ENCODE measurements at places on chromosomes 1 and 21. TPM values are rescaled to one million over a fixed set of nuclear protein-coding genes. Genes with fewer than 3 reads are reported as not detected.

Gene UBASH3A
- 86.0 TPM for total RNA-seq

Gene CYP4A11
- not detected for total RNA-seq

Gene AKR7A3
- total RNA-seq, result 1.4 TPM

Gene SHE
- 0.05 TPM for total RNA-seq

Gene NMNAT2
- not detected for total RNA-seq

Gene KCNT2
- not detected for total RNA-seq

Gene PLEKHA6
- 1.9 TPM for total RNA-seq

Gene SPRR5
- not detected for total RNA-seq

Gene TACSTD2
- total RNA-seq, result 0.07 TPM

Gene NBPF4
- 0.97 TPM for total RNA-seq

- H3K36me3 ChIP-seq, result peaks cover 26% of the 10 kb centered on the region
- peak; percentile 84 for DNase-seq
These were observed 11.4 kb downstream of the BTBD19 start for GRCh38 chr1:44819608-44820327.

GRCh38 chr1:6184083-6184783 is 4.1 kb upstream of the CHD5 start:
- peaks cover 34% of the 10 kb centered on the region for H3K36me3 ChIP-seq
- DNase-seq, result no peak
- peaks cover 16% of the 10 kb centered on the region for H3K27me3 ChIP-seq
- H3K4me3 ChIP-seq, result no peak overlapping the region
- peaks cover 15% of the 10 kb centered on the region for H3K4me1 ChIP-seq
- no peak overlapping the region for H3K27ac ChIP-seq

DNA sequence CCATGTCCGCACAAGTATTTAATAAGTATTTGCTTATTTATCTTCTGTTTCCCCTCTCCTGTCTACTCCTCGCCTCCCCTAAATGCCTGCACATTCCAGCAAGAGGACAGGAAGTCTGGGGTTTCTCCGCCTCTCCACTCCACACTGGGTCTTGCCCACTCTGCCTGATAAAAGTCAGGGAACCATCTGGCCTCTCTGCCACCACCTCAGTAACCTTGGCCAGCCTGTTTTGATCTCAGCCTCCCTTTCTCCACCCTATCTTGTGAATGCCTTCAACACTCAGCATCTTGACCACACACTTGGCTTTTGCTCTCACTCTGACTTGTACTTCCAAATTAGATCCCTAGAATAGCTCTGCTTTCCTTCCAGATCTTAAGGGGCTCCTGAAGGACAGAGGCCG is 165.3 kb upstream of the UBE2U start:
- no peak for DNase-seq
- no peak overlapping the region for H3K4me3 ChIP-seq
- no peaks in the 10 kb centered on the region for H3K4me1 ChIP-seq

GRCh38 chr1:54600947-54601721 is 22.2 kb downstream of the FAM151A start:
- no peaks in the 10 kb centered on the region for H3K27me3 ChIP-seq
- no peak overlapping the region for H3K4me3 ChIP-seq
- H3K4me1 ChIP-seq, result peaks cover 5% of the 10 kb centered on the region
- H3K27ac ChIP-seq, result no peak overlapping the region
- no peaks in the 10 kb centered on the region for H3K36me3 ChIP-seq

GRCh38 chr1:9689971-9690381 is 38.4 kb downstream of the PIK3CD start:
- peaks cover 58% of the 10 kb centered on the region for H3K4me1 ChIP-seq
- H3K27ac ChIP-seq, result peak overlapping the region; percentile 90
- peaks cover 43% of the 10 kb centered on the region for H3K36me3 ChIP-seq
- no peaks in the 10 kb centered on the region for H3K27me3 ChIP-seq
- H3K4me3 ChIP-seq, result peak overlapping the region; percentile 81
- no peak for DNase-seq

GRCh38 chr1:115991909-115992308 is 15.6 kb downstream of the SLC22A15 start:
- H3K4me3 ChIP-seq, result no peak overlapping the region
- H3K36me3 ChIP-seq, result no peaks in the 10 kb centered on the region
- H3K27ac ChIP-seq, result no peak overlapping the region
- no peak for DNase-seq

DNA sequence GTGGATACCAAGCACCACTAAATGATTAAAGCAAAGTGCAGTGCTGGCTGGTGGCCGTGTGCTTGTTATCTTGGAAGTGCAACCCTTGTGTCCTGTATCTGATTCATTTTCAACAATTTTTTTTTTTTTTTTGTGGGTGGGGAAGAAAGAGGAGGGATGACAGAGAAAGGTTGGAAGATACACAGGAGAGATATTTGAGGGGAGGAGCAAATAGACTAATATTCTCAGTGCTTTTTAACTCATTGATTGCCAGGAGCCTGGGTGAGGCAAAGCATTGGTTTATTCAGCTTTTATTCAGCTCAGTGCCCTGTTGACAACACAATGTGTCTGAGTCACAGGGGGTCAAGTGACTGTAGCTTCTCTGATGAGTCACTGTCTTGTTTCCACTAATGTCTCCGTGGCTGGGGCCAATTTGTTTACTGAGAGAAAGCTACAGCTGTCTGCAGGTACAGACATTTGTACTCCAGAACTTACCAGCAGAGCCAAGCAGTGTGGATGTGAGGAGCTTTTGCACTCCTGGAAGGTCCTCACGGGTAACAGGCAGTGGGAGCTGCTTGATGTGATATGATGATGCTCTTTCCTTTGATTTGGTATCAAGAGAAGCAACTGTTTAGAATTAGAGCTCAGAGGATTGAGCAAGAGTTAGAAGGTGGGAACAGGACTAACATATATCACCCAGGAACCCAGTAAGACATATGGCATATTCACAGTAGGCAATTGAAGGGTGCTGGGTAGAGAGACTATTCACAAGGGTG is 23.6 kb upstream of the DNM3 start:
- peak; percentile 20 for DNase-seq
- H3K36me3 ChIP-seq, result no peaks in the 10 kb centered on the region
- H3K27me3 ChIP-seq, result no peaks in the 10 kb centered on the region
- no peak overlapping the region for H3K4me3 ChIP-seq

- peaks cover 22% of the 10 kb centered on the region for H3K27me3 ChIP-seq
- no peak for DNase-seq
- no peaks in the 10 kb centered on the region for H3K36me3 ChIP-seq
- no peak overlapping the region for H3K27ac ChIP-seq
- H3K4me3 ChIP-seq, result no peak overlapping the region
- peaks cover 2% of the 10 kb centered on the region for H3K4me1 ChIP-seq
These were observed 35.6 kb upstream of the GRHL3 start for GRCh38 chr1:24283326-24284155.

DNA sequence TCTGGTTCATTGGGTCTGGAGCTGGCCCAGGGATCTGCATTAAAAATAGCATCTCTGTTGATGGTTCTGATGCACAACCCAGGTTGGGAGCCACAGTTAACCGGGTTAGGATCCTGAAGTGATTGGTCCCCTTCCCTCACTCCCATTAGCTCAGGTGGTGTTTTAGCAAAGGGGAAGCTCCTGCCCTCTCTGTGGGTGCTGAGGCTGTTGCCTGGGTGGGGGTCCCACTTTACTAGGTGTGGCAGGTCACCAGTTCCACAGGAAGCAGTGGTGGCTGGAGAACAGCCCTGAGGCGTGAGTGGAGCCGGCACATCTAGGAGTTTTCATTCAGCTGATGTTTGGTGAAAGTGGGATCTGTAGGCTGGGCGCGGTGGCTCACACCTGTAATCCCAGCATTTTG is 86.5 kb downstream of the MAN1C1 start:
- H3K27ac ChIP-seq, result no peak overlapping the region
- peaks cover 46% of the 10 kb centered on the region for H3K27me3 ChIP-seq
- DNase-seq, result no peak
- H3K4me1 ChIP-seq, result peaks cover 21% of the 10 kb centered on the region
- H3K36me3 ChIP-seq, result no peaks in the 10 kb centered on the region
- no peak overlapping the region for H3K4me3 ChIP-seq

GRCh38 chr21:15026370-15026769 is 38.4 kb downstream of the NRIP1 start:
- H3K27me3 ChIP-seq, result no peaks in the 10 kb centered on the region
- no peaks in the 10 kb centered on the region for H3K36me3 ChIP-seq
- no peak overlapping the region for H3K4me3 ChIP-seq
- DNase-seq, result no peak
- no peak overlapping the region for H3K27ac ChIP-seq

DNA sequence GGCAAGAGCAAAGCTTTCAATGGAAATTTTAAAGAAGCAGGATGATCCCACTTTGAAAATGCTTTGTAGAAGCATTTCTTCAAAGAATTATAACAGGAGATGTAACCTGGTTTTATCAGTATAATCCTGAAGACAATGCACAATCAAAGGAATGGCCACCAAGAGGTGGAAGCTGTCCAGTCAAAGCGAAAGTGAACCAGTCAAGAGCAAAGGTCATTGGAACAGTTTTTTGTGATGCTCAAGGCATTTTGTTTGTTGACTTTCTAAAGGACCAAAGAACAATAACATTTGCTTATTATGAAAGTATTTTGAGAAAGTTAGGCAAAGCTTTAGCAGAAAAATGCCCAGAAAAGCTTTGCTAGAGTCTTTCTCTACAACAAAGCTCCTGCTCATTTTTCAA is 5.5 kb upstream of the CD84 start:
- H3K36me3 ChIP-seq, result peaks cover 14% of the 10 kb centered on the region
- no peak for DNase-seq
- peaks cover 33% of the 10 kb centered on the region for H3K4me1 ChIP-seq

- H3K27me3 ChIP-seq, result no peaks in the 10 kb centered on the region
- no peaks in the 10 kb centered on the region for H3K36me3 ChIP-seq
- H3K4me1 ChIP-seq, result no peaks in the 10 kb centered on the region
- DNase-seq, result no peak
- no peak overlapping the region for H3K4me3 ChIP-seq
These were observed 14.0 kb downstream of the COL16A1 start for GRCh38 chr1:31689854-31690253.

DNA sequence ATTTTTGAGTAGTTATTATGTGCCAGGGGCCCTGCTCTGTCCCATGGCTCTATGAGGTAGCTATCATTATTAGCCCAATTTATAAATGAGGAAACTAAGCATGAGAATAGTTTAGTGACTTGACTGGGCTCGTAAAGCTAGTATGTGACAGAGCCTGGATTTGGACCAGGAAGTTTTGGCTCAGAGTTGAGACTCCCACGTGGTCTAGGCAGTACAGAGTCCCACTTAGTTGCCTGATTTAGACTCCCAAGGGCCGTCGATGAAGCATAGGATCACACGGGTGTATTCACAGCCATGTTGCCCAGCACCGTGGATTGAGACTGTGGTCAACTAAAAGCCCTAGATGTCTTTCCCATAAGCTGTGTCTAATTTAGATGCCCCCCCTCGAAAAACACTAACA is 81.7 kb downstream of the DDX20 start:
- H3K4me1 ChIP-seq, result no peaks in the 10 kb centered on the region
- no peak for DNase-seq
- H3K27me3 ChIP-seq, result peaks cover 2% of the 10 kb centered on the region
- H3K4me3 ChIP-seq, result no peak overlapping the region

- H3K27me3 ChIP-seq, result peaks cover 41% of the 10 kb centered on the region
- H3K4me1 ChIP-seq, result peaks cover 24% of the 10 kb centered on the region
- H3K4me3 ChIP-seq, result no peak overlapping the region
These were observed 4.1 kb downstream of the PPM1J start for GRCh38 chr1:112711041-112711440.

GRCh38 chr21:20418353-20418752 is 579.9 kb upstream of the NCAM2 start:
- H3K36me3 ChIP-seq, result no peaks in the 10 kb centered on the region
- no peak overlapping the region for H3K27ac ChIP-seq
- no peaks in the 10 kb centered on the region for H3K27me3 ChIP-seq
- no peak overlapping the region for H3K4me3 ChIP-seq

- no peak for DNase-seq
- peaks cover 11% of the 10 kb centered on the region for H3K4me1 ChIP-seq
- no peak overlapping the region for H3K4me3 ChIP-seq
- H3K27me3 ChIP-seq, result no peaks in the 10 kb centered on the region
These were observed 21.7 kb downstream of the LRP8 start for GRCh38 chr1:53306168-53306567.

- H3K27ac ChIP-seq, result no peak overlapping the region
- H3K36me3 ChIP-seq, result no peaks in the 10 kb centered on the region
- H3K4me1 ChIP-seq, result no peaks in the 10 kb centered on the region
- no peak for DNase-seq
These were observed 1150.5 kb upstream of the TMPRSS15 start for GRCh38 chr21:19553919-19554615.

DNA sequence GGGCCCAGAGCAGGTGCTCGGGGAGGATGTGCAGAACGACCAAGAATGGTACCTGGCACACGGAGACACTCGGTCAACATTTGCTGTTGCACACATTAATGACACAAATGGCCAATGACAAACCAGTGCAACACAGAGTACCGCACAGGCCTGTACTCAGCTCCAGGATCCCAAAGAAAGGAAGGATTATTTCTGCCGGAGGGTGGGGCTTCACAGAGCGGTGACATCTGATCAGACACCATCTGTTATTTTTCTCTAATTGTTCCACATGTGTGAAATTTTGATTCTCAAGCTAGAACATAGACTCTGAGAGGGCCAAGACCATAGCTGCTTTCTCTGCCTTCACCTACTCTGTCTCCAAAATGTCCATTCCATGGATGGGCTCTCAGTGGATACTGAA is 100.4 kb downstream of the MRPL37 start:
- no peak overlapping the region for H3K27ac ChIP-seq
- no peaks in the 10 kb centered on the region for H3K36me3 ChIP-seq
- no peaks in the 10 kb centered on the region for H3K27me3 ChIP-seq
- peaks cover 19% of the 10 kb centered on the region for H3K4me1 ChIP-seq

DNA sequence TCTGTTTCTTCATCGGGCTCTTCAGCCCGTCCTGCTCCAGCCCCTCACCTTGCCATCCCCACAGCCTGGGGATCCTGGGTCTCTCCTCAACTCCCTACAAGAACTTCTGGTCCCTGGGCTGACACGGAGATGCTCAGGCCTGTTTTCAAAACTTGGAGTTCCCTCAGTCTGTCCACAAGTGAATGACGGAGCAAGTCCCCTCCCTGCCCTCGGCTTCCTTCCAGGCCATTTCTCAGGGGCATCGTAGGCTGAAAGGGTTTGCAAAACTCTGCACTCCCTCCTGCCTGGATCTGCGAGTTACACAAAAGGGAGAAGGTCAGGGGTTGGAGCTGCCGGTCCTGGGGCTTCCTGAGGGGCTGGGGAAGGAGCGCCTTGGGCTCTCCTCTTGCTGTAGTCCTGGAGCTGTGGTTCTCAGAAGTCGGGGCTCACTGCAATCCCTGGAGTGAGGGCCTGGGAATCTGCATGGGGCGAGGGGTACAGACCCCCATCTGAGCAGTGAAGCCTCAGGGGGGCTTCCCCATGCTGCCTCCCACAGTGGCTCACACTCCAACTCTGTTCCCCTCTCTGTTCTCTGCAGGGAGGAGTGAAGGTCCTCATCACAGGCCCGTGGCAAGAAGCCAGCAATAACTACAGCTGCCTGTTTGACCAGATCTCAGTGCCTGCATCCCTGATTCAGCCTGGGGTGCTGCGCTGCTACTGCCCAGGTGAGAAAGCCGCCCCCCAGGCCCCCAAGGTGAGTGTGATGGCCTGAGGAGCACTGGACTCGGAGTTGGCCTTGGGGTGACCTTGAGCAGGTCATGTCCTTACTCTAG is 100.6 kb upstream of the VAMP3 start:
- H3K4me3 ChIP-seq, result no peak overlapping the region
- no peak for DNase-seq
- H3K4me1 ChIP-seq, result no peaks in the 10 kb centered on the region
- H3K27me3 ChIP-seq, result no peaks in the 10 kb centered on the region
- no peaks in the 10 kb centered on the region for H3K36me3 ChIP-seq

- no peak overlapping the region for H3K4me3 ChIP-seq
- no peak overlapping the region for H3K27ac ChIP-seq
- H3K27me3 ChIP-seq, result no peaks in the 10 kb centered on the region
- DNase-seq, result no peak
- peaks cover 3% of the 10 kb centered on the region for H3K36me3 ChIP-seq
These were observed 41.3 kb downstream of the COQ8A start for GRCh38 chr1:226981386-226981817.

All from activated T-helper 2 cell treated with anti-CD3 and anti-CD28 coated beads, Interferon-gamma antibody, Interleukin-2, Interleukin-4, amounts not matched to agents 10 μg/mL and 5 μg/mL and 100 μg/mL, durations not matched to agents 14 hours and 24 hours and 36 hours (primary cell).